Stimulated activated CD4-positive, alpha-beta T cell treated with anti-CD3 and anti-CD28 coated beads, Interleukin-2, amount 100 ng/mL, for 24 hours (primary cell): ENCODE measurements at places on chromosomes 5 and 9.

GRCh38 chr9:121935739-121936138, 157.4 kb downstream of the TTLL11 start:
- DNase-seq = no peak

DNA sequence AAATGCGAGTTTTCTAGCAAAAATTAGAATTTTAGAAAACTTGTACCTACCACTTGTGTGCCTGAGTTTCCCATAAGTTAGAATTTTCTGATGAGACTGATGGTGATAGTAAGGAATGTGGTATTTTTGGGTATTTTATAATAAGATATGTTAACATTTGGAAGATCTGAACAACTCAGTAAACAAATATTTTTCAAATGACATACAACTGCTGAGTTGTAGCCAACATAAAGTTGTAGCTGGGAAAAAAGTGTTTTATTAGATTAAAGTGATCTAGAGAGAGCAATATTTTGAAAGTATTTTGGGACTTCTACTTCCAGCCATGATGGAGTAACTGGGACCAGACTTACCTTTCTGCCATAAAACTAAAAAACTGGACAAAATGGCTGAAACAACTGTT, 37.9 kb downstream of the GEMIN5 start:
- no peak for DNase-seq

- DNase-seq = no peak
These were observed 22.0 kb downstream of the ABCA1 start for GRCh38 chr9:104905931-104906330.

- no peak for DNase-seq
These were observed 52.1 kb downstream of the SEMA4D start for GRCh38 chr9:89445801-89446251.

DNA sequence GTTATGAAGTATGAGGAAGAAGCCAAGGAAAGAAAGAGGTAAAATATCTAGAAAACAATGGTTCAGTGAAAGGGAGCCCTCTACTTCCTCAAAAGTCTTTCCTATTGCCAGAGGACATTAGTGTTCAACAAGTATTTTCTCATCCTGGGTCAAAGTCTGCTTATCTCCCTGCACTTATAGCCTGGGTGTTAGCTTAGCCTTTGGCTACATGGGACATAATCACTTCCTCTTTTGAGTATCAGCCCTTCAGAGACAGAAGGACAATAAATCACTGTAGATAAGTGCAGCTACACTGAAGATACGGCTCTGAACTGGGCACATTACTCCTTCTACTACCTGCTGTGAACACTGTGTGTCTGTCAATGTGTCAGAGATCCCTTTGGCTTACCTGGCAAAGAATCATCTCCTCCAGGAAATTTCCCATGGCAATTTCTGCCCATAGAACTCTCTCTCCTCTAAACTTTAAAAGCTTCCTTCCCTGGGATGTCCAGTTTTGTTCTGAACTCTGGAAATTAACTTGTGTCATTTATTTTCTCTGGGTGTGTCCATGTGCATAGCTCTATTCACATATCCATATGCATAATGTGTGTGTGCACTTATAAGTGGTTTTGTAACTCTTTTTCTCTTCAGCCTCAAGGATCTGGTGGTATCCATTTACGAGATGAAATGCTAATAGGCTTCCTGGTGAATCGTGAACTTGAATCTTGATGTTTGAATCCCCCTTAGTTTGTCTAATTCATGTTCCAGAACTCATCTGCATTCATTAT, 30.0 kb upstream of the RECK start:
- DNase-seq = no peak

- no peak for DNase-seq
These were observed 199.3 kb downstream of the C9orf152 start for GRCh38 chr9:110008663-110009062.
